ENCODE measurements at places on chromosomes 5 and 9.
A peak's percentile ranks its signal among the peaks of the same experiment; 100 is the strongest.

DNA sequence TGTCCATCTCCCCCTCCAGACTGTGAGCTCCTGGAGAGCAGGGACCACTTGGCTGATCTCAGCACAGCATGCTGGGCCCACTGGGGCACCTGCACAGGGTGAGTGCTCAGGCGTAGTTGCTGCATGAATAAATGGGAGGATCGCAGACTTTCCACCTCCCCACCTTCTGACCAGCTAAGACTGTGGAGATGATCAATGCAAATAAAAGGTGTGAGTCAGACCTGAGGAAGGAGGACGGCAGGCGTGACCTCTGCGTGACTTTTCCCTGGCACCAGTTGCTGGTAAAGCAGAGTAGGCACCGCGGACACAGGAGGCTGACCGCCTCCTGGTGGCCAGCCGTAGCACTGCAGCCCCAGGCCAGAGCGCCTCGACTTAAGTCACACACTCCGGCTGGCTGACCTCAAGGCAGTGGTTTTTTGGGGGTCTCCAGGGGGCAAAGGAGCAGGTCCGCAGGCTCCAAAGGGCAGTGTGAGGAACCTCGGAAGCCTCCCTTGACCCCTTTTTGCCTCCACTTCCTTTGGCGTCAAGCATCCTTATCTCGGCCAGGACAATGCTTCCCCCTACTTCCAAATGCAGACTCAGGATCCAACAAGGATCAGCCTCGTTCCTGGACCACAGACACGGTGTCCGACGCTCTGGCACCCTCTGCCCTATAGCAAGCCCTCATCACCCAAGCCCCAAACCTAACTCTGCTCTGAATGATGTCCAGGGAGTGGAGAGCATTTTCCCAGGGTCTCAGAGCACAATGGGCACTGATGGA is 12.7 kb upstream of the TDRD7 start:
- peak; percentile 47 for DNase-seq

- DNase-seq, result no peak
Measured at GRCh38 chr9:136368190-136368589, 4.6 kb upstream of the DNLZ start.

DNA sequence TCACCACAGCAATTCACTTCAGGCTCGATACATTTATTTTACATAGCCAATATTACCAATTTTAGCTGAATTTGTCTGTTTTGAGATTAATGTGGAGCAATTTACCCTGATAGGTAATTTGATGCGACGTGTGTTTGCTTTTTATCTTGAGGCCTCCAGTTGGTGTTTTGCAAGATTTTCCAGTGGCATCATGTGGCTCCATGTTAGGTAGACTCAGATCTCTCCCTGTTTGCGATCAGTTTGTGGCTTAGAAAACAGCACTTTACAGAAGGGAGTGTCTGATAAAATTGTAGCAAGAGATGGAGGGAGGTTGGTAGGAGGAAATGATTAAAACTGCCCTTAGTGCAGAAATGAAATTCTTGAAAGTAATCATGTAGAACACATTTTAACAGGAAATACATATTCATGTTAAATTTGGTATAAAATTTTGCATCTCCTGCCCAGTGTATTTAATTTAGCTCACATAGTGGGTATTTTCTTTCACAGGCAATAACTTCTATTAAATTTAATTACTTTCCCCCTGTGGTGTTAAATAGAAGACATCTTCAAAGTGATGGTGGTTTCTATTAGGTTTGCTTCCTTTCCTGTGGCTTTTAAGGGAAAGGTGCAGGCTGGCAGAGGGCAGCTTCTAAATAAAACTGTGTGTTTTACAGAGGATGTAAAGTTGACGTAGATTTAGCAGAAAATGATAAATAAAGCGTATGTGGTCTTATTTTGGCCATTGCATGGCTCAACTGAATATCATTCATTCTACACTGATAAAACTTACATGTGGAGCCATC is 135.8 kb downstream of the KDM4C start:
- no peak for DNase-seq

GRCh38 chr9:130860458-130861316 is 25.6 kb downstream of the ABL1 start:
- peak; percentile 60 for DNase-seq

DNA sequence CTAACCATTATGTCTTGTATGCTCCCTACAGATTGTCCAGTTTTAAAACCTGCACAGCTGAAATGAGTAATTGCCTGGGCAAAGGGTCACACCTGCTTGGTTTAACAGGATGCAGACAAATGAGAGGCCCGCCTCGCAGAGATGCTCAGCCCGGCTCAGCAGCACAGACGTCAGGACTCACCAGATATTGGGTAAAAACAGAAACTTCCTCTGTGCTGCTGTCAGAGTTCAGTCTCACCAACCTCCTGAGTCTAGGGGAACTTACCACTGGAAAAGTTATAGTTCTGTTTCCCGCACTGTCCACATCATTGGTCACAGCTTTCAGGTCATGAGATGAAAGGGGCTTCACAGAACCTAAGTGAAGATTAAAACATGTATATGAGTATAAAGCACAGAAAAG is 152.5 kb downstream of the ESM1 start:
- no peak for DNase-seq

DNA sequence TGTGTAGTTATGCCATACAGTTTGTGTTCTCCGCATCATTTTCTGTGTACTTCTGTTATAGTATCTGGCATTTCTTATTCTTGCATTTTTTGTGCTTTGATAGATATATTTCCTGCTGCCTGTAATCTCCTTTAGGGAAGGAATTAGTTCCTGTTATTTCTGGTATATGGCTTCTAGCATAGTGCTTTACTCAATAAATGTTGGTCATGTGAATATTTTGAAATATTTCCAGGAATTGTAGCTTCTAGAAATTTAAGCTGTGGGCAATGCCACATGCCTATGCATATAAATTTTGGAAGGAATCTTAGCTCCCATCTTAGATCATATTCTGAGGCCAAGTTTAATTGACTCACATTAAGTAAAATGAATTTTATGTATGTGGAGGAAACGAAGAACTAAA is 11.5 kb upstream of the PRRC1 start:
- DNase-seq, result no peak

DNA sequence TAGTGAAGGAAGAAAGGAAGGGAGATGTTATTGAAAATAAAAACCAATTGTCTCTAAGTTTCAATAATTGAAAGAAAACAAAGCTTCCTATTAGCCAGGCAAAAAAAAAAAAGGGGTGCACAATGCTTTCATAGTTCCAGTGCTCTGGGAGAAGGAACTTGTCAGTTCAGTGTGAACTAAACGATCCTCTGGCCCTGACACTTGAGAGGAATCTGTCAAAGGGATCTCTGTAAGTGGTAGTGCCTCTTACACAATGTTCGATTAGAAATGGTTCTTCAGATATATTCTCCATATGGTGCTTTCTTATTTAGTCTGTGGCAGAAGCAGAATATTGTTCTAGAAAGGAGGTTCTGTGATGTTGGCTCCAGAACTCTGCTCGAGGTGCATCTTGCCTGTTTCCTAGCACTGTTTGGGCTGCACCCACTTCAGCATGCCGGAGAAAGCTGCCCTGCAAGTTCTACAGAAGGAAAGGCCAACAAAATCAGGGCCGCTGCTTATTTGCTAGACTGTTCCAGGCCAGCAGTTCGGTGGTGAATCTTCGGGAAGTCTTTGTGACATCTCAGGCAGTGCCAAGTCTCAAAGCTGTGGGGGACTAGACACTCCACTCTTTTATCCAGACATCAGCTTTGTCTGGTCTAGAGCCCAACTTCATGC is 90.9 kb downstream of the PIK3R1 start:
- no peak for DNase-seq

GRCh38 chr9:83508067-83508466 is 30.1 kb downstream of the FRMD3 start:
- DNase-seq, result no peak

GRCh38 chr9:13139641-13140171 is 139.8 kb downstream of the MPDZ start:
- DNase-seq, result no peak

DNA sequence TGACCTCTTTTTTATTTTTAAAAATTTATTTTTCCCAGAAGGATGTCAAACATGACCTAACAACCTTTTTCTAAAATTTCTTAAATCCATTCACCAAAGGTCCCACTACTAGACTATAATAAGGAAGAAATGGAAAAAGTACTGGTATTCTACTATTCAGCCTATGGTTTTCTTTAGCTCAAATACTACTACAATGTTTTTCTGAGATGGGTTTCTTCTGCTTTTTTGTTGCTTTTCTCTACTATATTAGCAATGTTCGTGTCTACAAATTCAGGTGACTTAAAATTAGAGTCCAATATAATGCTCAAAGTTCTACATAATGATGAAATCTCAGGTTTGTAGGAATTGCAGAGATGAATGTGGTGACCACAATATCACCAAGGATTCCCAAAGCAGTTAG is 7.9 kb downstream of the ERP44 start:
- DNase-seq, result no peak

- DNase-seq, result no peak
Measured at GRCh38 chr9:119818726-119819435, 449.6 kb upstream of the BRINP1 start.

DNA sequence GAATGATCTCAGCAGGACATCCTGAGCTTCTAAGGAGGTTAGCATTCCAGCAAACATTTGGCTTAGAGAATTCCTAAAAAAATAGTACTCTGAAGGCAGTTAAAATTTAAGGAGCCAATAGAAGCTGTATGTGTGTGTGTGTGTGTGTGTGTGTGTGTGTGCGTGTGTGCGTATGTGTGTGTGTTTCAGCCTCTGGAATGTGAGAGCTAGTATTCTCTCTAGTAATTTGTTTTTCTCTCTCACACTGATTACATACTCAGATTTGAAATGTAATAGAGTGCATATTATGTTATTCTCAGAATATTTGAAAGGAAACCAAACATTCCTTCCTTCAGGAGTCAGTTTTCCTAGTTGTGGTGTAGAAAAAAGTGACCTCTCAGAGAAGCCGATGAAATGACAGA is 279.6 kb downstream of the TMEM38B start:
- no peak for DNase-seq

- no peak for DNase-seq
Measured at GRCh38 chr5:58136406-58136805, 323.5 kb downstream of the PLK2 start.

DNA sequence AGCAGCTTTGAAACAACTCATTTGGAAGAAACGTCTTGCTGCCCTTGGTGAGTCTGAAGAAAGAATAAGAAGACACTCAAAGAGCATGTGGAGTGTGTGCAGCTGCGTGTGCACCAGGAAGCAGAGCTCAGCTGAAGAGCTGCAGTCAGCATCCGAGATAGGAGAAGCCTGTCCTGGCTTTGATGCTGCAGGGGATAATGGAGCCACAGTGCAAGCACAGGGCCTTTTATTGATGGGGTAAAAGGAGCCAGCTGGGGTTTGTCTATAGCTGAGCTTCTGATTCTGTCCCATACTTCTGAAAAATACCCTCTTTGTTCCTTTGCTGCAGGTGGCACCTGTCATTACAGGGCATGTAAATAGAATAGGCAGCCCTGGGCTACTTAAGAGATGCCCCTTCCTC is 375.7 kb upstream of the ZNF462 start:
- DNase-seq, result no peak

- no peak for DNase-seq
Measured at GRCh38 chr9:131656356-131657036, 83.4 kb downstream of the RAPGEF1 start.

GRCh38 chr5:166582416-166582815 is 1709.0 kb upstream of the WWC1 start:
- no peak for DNase-seq

- DNase-seq, result no peak
Measured at GRCh38 chr9:113929634-113930389, 53.7 kb downstream of the ZNF618 start.

GRCh38 chr5:59116231-59116865 is 533.5 kb downstream of the RAB3C start:
- DNase-seq, result no peak

DNA sequence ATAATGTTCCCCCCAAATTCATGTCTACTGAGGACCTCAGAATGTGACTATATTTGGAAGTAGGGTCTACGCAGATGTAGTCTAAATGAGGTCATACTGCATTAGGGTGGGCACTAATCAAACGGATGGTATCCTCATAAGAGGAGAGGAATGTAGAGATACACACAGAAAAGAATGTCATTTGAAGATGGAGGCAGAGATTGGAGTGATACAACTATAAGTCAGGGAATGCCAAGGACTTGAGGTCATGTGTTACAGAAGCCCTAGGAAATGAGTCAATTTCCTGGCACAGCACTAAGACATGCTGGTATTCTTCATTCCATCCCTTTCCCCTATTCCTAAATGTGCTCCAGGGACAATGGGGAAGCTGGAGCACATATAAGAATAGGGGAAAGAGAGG is 758 bp upstream of the PDCD1LG2 start:
- DNase-seq, result no peak

DNA sequence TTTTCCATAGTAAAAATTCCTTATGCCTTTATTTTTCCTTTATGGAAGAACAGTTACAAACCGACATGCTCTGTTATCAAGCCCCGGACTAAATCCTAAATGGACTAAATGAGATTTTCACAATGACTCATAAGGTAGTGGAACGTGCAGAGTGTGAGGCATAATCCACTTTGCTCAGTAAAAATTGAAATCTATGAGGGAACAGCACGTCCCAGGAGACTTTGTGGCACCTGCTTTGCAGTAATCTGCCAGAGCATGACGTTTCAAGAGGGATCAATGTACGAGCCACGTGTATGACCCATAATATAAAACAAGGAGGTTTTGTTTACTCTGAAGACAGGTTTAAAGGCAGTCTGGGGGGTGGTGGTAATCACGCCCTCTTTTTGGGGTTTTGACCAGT is 83.8 kb upstream of the GNA14 start:
- DNase-seq, result no peak

GRCh38 chr9:76510041-76510440 is 51.1 kb downstream of the GCNT1 start:
- DNase-seq, result no peak

- no peak for DNase-seq
Measured at GRCh38 chr5:11234501-11234911, 473.5 kb upstream of the DAP start.

- no peak for DNase-seq
Measured at GRCh38 chr5:93303291-93303691, 277.7 kb downstream of the NR2F1-AS1 start.

GRCh38 chr9:94441796-94442195 is 113.1 kb upstream of the PCAT7 start:
- DNase-seq, result no peak

DNA sequence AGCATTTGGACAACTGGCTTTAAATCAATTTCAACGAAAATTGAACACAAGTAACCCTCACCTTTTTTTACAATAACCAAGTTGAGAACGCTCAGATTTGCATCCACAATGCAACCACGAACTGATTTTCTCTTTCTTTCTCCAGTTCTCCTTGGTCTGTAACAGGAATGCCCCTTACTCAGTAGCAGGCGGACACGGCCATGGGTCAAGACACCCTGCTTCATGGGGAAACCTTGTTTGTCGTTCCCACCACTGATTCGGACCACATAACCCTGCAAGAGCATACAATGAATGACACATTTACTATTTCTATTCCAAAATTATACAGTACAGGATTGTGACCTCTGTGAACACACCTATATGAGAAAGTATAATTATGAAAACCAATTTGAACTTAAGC is 1.4 kb downstream of the RPS6 start:
- no peak for DNase-seq
